HS-5 (cell line): ENCODE measurements at places on chromosomes 4 and X.

DNA sequence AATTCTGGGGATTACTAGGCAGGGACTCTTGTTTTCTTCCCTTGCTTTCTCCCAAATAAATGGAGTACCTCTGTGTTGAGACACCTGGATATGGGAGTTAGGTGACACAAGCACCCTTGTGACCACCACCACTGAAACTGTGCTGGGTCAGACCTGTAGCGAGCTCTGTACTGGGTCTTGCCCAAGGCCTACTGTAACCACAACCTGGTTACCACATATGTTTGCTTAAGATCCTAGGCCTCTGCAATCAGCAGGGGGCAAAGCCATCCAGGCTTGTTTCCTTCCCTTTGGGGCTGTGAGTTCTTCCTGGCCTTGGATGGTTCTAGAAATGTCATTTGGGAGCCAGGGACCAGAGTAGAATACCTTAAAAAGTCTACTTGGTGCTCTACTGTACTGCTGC, 49.4 kb downstream of the LPAR4 start:
- no peak for DNase-seq

DNA sequence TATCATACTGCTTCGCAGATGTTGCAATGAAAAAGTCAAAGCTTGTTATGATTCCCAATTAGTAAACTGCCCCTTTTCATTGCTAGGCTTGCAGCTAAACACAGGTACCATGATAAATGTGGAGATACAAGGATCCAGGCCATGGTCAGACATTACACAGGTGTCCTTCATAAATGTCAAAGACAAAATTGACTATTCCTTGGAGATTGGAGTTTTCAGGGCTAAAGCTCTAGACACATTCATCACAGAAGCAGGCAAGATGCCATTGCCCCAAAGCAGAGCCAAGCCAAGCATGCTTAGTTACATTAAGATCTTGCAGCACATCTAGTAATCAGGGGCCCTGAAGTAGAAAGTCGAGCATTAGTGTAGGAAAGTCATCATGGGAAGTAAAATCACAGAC, 111.3 kb upstream of the INTU start:
- no peak for DNase-seq

DNA sequence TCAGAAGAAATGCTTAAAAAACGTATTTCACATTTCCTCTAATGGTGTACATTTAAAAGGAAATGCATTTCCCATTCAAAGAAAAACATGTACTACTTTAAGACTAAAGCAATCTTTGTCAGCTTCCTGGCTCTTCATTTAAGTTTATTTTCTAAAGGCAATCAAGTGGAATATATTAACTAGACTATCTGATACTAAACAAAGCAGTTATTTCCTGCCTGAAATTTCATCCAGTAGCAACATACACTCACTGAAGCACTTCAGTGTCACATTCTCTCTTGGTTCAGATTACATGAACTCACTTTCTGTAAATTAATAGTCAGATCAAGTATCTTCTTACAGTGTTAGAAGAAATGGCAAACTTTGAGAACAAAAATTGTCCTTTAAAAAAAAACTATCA, 42.5 kb downstream of the LRBA start:
- DNase-seq = no peak

DNA sequence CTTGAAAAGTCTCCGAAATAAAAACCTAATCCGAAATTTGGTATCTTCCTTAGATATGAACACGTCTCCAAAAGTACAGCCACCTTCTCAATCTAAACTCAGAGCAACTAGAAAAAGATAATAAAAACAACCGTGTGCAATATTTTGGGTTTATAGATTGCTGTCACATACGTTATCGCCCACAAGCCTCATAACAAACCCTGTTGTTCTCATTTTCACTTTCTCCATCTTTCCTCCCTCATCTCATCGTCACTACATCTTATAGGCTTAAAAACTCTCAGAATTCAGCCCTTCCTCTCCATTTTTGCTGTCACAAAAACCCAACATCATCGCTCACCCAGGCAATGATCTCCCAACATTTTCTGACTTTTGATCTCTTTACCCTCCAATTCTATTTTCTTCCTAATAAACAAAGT, 448 bp upstream of the SCFD2 start:
- DNase-seq = no peak

GRCh38 chr4:71132486-71132885, 139.0 kb downstream of the DCK start:
- DNase-seq = no peak

DNA sequence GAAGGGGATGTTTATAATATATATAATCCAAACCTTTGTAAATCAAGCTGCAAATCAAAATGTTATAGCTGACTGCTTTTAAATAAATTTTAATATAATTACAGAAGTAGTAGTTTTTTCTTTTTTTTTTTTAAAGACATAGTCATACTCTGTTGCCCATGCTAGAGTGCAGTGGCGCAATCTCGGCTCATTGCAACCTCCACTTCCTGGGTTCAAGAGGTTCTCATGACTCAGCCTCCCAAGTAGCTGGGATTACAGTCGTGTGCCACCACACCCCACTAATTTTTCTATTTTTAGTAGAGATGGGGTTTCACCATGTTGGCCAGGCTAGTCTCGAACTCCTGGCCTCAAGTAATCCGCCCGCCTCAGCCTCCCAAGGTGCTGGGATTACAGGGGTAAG, 178.7 kb downstream of the FBXW7 start:
- DNase-seq = no peak

DNA sequence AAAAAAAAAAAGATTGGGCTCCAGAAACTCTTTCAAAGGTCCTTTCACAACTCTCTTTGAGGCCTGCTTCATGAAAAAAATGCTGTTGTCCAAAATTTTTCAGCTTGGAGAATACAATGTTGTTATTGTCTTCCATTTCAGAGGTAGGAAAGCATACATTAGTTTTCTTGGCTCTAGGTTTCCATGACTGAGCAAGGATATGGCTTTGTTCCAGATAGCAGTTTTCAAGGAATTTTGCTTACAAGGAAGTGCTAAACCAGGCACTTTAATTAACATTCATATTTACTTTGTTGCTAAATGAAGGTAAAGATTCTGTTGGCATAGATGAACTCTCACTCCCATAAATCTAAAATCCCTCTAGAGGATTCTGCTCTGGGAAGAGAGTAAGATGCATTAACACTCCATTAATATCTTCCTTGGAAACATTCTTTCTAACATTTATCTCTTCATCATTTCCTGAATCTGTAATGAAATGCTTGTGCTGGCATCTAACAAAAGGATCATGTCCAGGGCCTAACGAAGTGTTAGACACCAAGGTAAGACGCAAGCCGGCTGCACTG, 118.4 kb downstream of the COL25A1 start:
- no peak for DNase-seq

- DNase-seq = no peak
Measured at GRCh38 chr4:74365761-74366160, 816 bp downstream of the EREG start.

GRCh38 chr4:156422576-156422975, 468.9 kb upstream of the CTSO start:
- DNase-seq = no peak

DNA sequence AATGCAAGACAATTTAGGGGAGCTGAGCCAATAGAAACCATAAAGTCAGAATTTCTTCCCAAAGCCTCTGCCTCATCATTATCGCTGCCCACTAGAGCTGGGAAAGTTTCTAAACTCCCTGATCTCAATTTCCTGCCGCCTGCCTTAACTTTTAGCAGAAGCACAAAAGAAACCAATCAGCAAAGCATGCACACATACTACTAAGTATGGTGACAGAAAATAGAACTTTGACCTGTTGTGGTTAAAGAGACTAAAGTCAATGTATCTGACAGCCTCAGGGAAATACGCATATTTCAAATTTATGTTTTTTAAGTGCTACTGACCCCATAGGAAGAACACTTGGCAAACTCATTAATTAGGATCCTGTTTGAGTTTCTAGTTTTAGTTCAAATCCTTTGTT, 10.1 kb downstream of the STK26 start:
- no peak for DNase-seq

DNA sequence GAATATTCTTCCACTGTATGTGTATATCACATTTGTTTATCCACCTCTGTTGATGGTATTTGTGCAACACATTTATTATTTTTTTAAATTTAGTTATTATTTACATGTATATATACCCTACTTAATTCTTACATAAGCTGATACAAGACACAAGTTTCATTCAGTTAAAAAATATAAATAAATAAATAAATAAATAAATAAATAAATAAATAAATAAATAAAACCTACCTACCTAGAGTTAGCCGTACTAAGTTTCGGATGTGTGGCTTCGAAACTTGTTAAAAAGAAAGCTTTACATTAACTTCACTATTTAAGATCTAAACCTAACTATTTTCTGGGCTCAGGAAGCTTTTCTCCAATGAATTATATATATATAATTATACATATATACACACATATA, 23.3 kb upstream of the REPS2 start:
- DNase-seq = no peak

DNA sequence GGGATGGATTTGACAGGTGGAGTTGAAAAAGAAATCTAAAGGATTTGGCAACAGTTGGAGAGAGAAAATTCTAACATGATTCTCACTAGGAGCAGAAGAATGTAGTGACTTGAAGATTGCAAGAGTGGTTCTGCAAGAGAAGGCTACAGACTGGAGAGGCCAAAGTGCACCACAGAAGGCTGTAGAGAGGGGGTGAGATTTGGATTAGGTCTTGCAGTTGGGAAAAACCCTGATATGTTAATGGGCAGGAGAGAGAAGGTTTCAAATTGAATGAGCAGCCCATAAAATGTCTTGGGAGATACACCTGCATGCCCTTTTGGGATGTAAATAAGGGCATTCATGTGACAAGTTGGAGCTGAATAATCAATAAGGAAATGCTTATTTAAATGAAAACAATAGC, 14.7 kb upstream of the VEGFD start:
- DNase-seq = no peak
